Renal pelvis (tissue), 12 donors: ENCODE measurements at places on chromosomes 3 and 15. TPM values are rescaled to one million over a fixed set of nuclear protein-coding genes. Genes with fewer than 3 reads are reported as not detected.

DNA sequence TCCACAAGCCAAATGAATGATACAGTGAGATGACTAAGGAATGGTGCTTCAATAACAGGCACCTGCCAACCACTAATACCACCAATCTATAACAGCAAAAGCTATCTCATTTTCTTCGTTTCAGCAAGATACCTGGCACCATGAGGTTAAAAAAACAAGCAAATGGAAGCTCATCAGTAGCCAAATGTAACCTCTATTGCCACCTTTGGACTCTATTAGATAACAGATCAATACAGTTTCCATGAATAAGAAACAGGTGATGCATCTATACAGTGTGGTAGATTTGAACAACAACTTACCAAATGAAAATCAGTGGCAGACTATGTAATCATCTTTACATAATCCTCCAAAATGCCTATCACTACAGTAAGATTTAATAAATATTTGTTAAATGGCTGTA, 32.8 kb downstream of the PLOD2 start:
- no peak for DNase-seq

GRCh38 chr3:44966795-44967278, 9.1 kb downstream of the ZDHHC3 start:
- DNase-seq = no peak

Gene GOLGA6L4
- 24.2 TPM for polyA plus RNA-seq

- no peak for DNase-seq
These were observed 24.7 kb upstream of the OR5K4 start for GRCh38 chr3:98328933-98329332.

DNA sequence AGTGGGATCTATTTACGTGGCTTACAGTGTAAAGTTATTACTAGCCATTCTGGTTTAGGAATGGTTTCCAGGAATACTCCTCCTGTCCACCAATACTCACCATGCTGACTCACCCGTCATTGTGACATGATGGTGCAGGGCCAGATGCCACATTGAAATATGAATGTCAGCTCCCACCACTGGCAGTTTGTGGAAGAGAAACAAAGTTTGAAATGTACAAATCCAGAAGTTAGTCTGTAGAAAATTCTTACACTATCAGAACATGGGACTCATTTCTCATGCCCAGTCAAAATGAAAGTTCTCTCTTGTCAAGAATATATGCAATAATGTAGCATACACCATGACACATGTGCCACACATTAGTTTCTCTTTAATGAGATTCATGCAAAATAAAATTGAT, 14.4 kb upstream of the TSPAN3 start:
- DNase-seq = no peak

Gene HIGD2B
- polyA plus RNA-seq = not detected
